Glutamatergic neuron (in vitro differentiated cells): ENCODE measurements at places on chromosomes 3 and 15. TPM values are rescaled to one million over a fixed set of nuclear protein-coding genes. Genes with fewer than 3 reads are reported as not detected.

DNA sequence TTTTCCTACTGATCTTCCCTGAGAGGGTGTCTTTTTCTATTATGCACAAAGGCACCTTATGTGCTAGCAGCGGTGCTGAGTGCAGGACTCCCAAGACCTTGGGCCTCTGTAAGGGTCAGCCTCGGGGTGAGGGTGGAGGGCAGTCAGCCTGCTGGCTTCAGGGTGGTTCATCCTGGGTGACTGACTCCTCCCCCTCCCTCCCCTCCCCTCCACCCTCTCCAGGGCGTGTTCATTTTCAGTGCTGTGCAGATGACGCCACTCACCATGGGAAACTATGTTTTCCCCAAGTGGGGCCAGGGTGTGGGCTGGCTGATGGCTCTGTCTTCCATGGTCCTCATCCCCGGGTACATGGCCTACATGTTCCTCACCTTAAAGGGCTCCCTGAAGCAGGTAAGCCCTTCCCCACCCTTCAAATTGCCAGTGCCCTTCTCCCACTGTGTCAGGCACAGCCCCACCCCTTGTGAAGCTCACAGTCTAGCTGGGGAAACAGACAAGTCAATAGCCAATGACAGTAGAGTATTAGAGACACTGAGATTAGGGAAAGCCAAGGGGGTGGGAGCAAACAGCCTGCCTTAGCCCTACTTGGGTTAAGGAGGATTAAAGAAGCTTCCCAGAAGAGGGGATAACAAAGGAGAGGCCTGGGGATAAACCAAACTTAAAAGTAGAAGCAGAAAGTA is 41.9 kb downstream of the SLC6A1 start:
- DNase-seq: no peak
- no peak overlapping the region for H3K4me3 ChIP-seq
- no peak overlapping the region for H3K27ac ChIP-seq
- no peaks in the 10 kb centered on the region for H3K4me1 ChIP-seq

Gene ZNF385D
- total RNA-seq: 42.9 TPM

Gene RTP1
- total RNA-seq: not detected

DNA sequence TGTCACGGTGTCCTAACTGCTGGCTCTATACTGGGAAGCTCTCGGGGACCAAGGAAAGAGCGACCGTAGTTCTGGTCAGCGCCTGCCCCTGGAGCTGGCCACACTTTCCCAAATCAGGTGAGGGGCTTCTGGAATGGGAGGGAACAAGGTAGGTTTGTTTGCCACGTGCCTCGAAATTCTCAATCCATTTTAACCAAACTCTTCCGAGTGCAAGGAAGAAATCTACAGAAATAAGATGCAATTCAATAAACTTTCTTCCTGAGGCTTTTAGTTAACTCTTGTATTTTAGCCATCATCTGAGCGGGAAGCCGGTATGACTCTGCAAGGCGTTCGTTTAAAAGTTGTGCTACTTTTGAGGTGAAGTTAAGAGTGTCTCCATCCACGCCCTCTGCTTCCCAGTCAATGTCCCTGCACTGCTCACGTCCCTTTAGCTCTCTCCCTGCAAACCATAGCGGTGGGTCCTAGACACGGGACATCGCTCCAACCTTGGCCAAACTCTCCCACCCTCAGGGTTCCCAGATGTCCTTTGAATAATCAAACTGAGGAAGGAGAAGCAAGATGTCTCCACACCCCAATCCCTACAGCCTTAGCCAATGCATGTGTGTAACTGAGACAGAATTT is 597 bp downstream of the AGTR1 start:
- H3K27me3 ChIP-seq: no peaks in the 10 kb centered on the region
- H3K27ac ChIP-seq: no peak overlapping the region
- no peak for DNase-seq
- no peaks in the 10 kb centered on the region for H3K36me3 ChIP-seq

- no peaks in the 10 kb centered on the region for H3K27me3 ChIP-seq
- DNase-seq: no peak
- H3K4me1 ChIP-seq: peaks cover 3% of the 10 kb centered on the region
- peaks cover 13% of the 10 kb centered on the region for H3K36me3 ChIP-seq
- no peak overlapping the region for H3K27ac ChIP-seq
These were observed 128.9 kb downstream of the KLF13 start for GRCh38 chr15:31455499-31455898.

Gene DUOXA2
- not detected for total RNA-seq

DNA sequence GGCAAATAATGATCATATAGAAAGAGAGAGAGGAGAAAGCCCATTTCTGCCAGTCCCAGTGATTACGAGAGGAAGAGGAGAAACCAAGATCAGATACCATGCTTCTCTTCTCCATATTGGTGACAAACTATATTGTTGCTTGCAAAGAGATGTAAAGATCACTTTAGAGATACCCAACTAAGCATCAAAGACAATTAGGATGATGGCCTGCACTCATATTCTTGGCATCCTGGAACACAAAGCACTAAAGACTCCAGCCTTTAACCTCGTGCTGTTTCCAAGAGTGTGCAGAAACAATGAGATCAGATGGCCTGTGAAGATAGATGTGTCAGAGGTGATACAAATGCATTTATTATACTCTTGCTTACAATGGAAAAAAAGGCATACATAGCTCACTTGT is 170.7 kb upstream of the TP63 start:
- no peak overlapping the region for H3K27ac ChIP-seq
- no peaks in the 10 kb centered on the region for H3K36me3 ChIP-seq
- H3K4me1 ChIP-seq: peaks cover 2% of the 10 kb centered on the region
- H3K4me3 ChIP-seq: no peak overlapping the region
